CD4-positive, alpha-beta T cell treated with Interleukin-17A for 1 hour (primary cell): ENCODE measurements at places on chromosomes 5 and 9.

GRCh38 chr5:78776637-78777036, 128.1 kb upstream of the LHFPL2 start:
- DNase-seq, result no peak

- DNase-seq, result no peak
Measured at GRCh38 chr5:951940-952596, 56.5 kb upstream of the NKD2 start.

- no peak for DNase-seq
Measured at GRCh38 chr9:15936306-15936921, 383.6 kb downstream of the CCDC171 start.

- no peak for DNase-seq
Measured at GRCh38 chr5:91742550-91742949, 359.4 kb upstream of the ARRDC3 start.

- DNase-seq, result peak; percentile 14
Measured at GRCh38 chr9:88927510-88927909, 63.8 kb upstream of the S1PR3 start.

DNA sequence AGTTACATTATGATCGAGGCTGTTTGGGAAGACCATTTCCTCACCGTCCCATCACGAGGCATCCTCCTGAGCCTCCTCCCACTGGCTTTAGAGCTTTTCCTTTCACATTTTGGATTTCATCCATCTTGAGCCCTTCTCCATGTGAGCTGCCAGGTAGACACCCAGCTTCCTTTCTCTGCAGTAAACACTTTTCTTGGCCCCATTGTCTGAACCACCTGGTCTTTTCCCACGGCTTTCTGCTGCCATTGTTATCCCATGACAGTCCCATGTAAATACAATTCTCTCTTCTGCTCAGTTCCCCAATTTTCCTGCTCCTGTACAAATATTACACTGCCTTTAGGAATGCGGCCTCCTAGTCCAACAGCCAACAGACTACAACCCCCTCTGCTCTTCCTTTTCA, 24.1 kb downstream of the UBE2QL1 start:
- no peak for DNase-seq

DNA sequence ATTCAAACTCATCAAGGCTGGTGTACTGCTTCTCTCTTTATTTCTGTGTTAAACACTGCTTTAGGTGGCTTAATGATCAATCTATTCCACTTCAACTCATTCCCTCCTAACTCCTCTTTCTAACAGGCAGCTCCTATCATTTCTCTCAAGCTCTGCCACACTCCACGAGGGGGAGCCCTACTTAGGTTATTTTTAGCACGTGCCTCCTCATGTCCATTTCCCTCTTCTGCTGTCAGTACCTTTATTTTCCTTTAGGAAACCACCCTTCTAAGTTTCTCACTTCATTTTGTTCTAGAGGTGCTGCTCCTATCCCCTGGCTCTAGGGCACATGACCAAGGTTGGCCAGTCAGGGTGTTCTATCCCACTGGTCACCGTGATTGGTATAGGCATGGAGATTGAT, 6.7 kb upstream of the BRINP1 start:
- no peak for DNase-seq

DNA sequence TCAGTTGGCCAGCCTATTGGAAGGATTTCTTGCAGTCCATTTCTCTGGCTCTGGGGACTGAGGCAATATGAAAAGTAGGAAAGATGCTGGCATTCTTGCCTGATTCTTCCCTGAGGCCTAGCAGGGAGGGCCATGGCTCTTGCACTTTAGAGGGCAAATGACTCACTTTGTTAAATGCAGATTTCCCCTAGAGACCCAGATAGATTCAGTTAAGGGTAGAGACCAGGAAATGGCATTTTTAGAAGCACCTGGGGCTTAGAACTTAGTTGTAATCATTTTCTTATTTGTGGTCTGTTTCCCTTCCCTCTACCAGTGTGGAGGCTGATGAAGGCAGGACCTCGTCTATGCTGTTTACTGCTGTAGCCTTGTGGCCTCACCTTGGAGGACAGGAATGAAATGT, 112.8 kb upstream of the NR3C1 start:
- no peak for DNase-seq

- DNase-seq, result no peak
Measured at GRCh38 chr5:150241298-150242160, 48.0 kb downstream of the CAMK2A start.

- DNase-seq, result no peak
Measured at GRCh38 chr9:28774433-28775235, 1201.4 kb upstream of the C9orf72 start.

DNA sequence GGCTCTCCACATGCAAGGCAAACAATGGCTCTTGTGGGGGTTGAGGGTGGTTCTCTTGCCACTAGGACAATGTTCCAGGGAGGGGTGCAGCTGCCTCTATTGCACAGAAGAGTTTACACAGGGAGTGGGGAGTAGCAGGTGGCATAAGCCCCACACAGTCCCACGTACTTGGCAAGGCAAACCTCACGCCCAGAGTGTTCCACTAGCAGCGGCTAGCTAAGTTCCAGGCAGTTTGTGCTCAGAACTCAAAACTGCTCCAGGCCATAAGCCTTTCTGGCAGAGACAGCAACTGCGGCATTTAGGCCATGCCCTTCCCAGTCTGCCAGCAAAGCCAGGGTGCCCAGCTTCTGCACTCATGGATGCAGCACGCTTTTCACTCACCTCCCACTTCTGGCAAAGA, 29.0 kb upstream of the BTNL3 start:
- no peak for DNase-seq
